ENCODE measurements at places on chromosomes 6 and 20.

DNA sequence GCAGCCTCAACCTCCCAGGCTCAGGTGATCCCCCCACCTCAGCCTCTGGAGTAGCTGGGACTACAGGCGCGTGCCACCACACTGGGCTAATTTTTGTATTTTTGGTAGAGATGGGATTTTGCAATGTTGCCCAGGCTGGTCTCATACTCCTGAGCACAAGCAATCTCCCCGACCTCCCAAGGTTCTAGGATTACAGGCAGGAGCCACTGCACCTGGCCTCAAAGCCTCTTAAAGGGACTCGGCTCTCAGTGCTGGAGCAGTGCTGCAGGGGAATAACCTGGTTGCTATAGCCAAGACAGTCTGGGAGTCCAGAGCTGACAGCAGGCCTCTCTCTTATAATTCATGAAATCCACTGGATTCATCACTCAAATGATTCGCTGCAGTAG is 17.0 kb downstream of the GHRH start:
- DNase-seq, result no peak

- no peak for DNase-seq
Measured at GRCh38 chr20:48236000-48236970, 451.0 kb upstream of the SULF2 start.

GRCh38 chr6:6407071-6407741 is 86.7 kb upstream of the F13A1 start:
- DNase-seq, result no peak

DNA sequence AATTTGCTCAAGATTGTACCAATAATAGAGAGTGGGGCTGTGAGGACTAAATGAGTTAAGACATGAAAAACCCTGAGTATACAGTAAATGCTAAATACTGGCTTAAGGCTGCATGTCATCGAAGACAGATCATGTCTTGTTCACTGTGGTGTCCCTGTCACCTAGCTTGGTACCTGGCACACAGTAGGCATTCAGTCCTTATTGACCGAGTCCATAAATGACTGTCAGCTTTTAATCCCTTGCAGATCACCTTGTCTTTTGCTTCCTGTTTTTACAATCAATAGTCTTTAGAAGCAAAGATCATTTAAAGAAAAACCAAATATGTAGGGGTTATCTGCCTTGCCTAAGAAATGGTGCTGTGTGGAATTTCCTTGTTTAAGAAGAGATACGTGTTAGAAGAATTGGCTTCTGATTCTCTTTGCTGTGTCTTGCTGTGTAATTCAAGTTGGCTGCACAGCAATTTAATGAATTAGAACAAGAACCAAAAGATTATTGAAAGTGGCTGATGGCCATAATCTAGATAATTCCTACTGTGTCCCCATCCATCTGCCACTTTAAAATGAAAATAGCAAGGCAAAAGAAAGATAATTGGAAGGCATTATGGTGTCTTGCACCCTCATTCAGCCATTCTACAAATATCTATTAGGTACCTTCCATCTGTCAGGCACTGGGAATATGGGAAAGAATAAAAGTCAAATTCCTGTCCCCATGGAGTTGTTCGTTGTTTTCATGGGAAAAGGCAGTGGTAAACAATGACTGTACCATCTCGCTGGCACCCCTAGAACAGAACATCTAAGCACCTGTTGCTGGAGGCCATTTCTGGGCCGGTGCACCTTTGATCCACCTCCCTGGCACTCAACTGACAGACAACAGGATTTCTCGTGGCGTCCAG is 12.4 kb upstream of the MAPK13 start:
- DNase-seq, result no peak

DNA sequence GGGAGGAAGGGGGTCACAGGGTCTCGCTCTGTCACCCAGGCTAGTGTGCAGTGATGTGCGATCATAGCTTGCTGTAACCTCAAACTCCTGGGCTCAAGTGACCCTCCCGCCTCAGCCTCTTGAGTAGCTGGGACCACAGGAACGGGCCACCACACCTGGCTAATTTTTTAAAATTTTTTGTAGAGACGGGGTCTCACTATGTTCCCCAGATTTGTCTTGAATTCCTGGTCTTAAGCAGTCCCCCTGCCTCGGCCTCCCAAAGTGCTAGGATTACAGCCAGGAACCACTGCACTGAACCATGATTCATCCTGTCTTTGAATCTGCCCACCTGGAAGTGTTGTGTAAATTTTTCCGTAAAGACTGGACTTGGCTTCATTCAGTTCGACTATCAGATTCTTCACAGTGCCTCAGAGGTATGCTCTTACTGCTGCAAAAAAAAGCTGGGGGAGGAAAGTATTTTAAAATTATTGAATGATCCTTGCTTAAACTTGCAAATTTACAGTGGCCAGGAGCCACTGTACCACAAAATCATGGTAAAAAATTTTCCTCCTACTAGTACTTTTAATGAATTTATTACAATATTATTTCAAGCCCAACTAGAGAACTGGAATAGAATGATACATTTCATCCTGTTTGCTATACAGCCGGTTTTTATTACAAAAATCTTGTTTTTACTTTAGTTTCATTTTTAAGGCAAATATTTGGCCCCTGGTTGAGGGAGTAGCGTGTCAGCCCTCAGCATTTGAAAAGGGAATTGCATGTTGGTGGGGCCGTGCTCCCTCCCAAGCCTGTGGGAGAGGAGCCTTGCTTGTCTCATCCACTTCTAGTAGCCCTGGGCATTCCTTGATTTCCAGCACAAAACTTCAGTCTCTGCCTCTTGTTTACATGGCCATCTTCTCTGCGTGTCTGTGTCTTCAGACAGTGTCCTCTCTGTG is 202.5 kb upstream of the SGK1 start:
- DNase-seq, result no peak

All from activated naive CD8-positive, alpha-beta T cell treated with anti-CD3 and anti-CD28 coated beads, Interleukin-2, amount 50 U/mL, for 16 hours (primary cell).